ENCODE measurements at places on chromosomes 4 and X.
A peak's percentile ranks its signal among the peaks of the same experiment; 100 is the strongest.

GRCh38 chr4:52848254-52848653 is 13.9 kb upstream of the RASL11B start:
- DNase-seq: no peak

DNA sequence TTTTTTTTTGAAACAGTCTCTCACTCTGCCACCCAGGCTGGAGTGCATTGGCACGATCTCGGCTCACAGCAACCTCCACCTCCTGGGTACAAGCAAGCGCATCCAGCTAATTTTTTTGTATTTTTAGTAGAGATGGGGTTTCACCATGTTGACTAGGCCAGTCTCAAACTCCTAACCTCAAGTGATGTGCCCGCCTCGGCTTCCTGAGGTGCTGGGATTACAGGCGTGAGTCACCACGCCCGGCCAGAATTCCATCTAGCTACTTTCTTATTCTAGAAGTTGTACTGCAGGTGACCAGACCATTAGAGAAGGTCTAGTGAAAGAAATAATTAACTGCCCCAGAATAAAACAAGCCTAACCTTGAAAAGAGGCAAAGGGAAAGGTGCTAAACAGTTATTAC is 2.3 kb downstream of the LRBA start:
- DNase-seq: peak; percentile 45

DNA sequence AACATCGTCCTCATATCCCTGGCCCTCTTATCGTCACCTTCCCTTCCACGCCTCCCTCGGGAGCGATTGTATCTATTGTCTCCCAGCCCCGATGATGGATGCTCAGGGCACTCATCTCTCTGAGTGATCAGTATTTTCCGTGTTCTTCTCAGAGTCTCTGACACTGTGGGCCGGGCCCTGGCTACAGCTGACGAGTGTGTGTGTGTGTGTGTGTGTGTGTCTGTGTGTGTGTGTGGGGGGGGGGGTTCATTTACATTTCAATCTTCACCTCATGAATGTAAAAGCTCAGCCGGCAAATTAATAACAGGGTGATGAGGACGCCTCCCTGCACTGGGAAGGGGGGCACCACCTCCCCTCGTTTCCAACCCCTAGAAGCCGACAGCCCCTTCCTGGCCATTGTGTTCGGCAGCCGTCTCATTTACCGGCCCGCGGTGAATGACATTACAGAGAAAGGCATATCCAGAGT is 159.5 kb downstream of the SHOX start:
- DNase-seq: no peak

GRCh38 chrX:3713225-3713936 is at the start of gene PRKX:
Gene PRKX (minus strand): TSS chrX:3713649. CDS start chrX:3713253, 396 bp downstream.
- DNase-seq: peak; percentile 82

DNA sequence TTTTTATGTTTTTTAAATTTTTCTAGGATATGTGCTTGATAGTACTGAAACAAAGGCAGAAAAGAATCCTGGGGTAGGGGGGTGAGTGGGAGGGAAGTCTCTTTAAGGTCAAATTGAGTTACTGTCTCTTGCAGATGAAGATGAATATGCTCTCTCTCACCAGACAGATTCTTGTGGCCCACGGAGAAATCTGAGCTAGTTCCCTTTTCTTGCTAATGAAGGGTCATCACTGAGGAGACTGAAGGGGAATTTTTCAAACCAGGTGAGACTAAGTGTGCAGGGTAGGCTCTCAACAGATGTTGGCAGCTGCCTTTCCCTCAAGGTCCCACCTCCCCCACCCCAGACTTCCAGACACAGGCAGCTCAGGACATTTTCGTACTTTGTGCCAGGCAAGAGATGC is 21.5 kb downstream of the FAM9C start:
- no peak for DNase-seq

DNA sequence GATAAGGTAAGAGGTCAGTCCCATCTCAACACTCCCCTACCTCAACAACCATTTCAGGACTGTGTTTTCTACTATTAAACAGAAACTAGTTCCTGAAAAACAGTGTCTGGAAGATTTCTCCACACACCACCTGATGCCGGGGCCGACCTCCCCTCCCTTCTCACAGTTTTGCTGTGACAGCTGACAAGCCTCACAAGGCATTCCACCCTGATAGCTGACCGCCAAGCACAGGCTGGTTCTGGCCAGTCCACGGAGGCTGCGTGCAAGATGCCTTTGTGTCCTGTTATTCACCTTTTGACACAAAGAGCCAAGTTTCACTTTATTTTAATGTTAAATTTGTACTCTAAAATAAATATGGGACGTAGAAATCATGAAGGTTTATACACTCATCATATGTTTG is 758.6 kb downstream of the PDHA2 start:
- no peak for DNase-seq

GRCh38 chr4:120078216-120078615 is 11.6 kb upstream of the MAD2L1 start:
- no peak for DNase-seq

- peak; percentile 22 for DNase-seq
Measured at GRCh38 chr4:124713185-124713592, 657 bp upstream of the ANKRD50 start.

- no peak for DNase-seq
Measured at GRCh38 chr4:148034813-148035212, 302.9 kb downstream of the ARHGAP10 start.

DNA sequence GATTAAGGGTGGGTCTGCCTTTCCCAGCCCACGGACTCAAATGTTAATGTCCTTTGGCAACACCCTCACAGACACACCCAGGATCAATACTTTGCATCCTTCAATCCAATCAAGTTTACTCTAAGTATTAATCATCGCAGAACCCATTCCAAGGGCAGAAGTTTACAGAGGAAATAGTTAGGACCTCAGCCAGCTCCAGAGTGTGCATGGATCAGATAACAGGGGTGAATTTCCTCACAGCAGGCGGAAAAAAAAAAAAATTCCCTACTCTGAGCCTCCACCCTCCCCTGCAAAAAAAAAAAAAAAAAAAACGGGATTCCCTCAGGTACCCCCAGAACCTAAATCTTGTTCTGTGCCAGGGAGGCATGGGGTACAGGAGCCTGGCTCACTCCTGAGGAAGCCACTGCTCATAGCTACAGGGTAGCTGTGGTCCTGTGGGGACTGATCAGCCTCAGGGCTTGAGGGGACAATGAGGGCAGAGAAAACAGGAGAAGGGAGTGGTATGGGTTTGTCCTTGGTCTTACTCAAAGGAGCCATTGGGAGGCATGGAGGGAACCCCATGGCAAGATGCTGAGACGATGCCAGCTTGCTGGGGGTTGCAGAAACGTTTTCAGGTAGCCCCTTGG is 113.0 kb downstream of the DHRSX start:
- no peak for DNase-seq

GRCh38 chr4:18518098-18518497 is 496.5 kb upstream of the LCORL start:
- no peak for DNase-seq

DNA sequence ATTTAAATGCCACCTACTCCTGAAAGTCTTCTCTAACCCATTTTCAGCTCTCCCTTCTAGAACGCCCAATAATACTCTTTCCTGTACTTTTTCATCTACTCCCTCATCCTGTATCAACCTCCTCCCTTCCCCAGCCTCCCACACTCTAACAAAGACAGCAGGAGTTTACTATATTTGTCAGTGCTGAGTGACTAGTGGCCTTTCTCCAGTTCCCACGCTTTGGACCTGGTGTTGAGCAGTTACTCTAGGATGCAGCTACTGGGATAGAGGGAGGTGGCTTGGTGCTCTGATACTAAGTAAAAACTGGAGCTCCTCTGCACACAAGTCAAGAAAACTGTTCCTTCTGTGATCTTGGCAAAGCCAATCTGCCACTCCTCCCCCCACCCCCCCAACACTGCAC is 36.1 kb upstream of the KLHL13 start:
- no peak for DNase-seq

- DNase-seq: no peak
Measured at GRCh38 chr4:27908356-27908755, 1047.7 kb downstream of the STIM2 start.

DNA sequence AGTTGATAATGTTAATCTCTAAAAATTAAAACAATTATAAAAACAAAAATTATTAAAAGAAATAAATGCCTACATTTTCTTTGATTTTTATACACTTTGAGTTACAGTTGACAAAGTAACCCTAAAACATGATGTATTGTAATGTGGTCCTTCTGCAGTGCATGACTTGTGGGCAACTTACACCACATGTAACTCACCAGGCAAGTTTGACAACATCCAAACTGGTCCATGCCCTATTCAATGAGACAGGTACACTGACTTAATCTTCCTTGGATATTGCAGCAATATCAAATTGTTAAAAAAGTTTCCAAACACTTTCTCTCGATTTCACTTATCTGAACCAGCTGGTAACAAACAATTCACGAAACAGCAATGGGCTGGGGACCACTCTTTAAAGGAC is 81.5 kb downstream of the FTHL17 start:
- DNase-seq: no peak

- no peak for DNase-seq
Measured at GRCh38 chr4:161525121-161525520, 638.7 kb downstream of the FSTL5 start.

GRCh38 chr4:22237155-22237751 is 278.6 kb downstream of the ADGRA3 start:
- DNase-seq: peak; percentile 66

DNA sequence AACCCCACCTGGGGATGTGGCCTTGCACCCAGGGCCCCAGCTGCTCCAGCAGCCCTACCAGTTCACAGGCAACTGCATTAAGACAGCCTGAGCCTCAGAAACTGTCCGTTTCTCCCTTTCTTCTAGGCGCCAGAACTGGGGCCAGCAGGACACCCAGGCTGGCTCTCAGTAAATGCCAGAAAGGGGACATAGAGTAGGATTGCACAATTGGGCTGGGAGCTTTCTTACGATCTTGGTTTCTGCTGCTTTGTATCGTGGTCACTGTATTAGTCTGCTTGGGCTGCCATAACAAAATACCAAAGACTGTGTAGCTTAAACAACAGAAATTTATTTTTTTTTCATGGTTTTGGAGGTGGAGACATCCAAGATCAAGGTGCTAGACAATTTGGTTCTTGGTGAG is 48.4 kb downstream of the NALF2 start:
- DNase-seq: no peak

DNA sequence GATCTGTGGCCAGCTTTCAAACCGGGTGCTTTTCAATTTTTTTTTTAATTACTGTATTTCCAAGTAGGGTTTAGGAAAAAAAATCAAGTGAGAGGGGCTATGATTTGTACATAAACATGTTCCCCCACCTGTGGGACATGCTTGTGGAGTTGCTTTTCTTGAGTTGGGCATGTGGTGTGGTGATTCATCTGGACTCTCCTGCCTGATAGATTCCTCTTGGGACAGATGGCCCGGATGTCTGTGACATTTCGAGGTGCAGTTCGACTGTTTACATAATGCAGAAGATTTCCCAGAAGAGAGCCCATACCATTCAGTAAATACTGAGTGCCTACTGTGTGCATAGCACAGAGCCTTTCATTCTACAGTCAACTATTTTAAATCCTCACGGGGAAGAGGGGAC is 49.9 kb downstream of the DOCK11 start:
- DNase-seq: no peak

- no peak for DNase-seq
Measured at GRCh38 chrX:13369256-13370030, 49.6 kb upstream of the ATXN3L start.

- DNase-seq: no peak
Measured at GRCh38 chr4:110808351-110808878, 185.5 kb upstream of the PITX2 start.

GRCh38 chr4:140084385-140084784 is 69.6 kb downstream of the MAML3 start:
- DNase-seq: no peak

DNA sequence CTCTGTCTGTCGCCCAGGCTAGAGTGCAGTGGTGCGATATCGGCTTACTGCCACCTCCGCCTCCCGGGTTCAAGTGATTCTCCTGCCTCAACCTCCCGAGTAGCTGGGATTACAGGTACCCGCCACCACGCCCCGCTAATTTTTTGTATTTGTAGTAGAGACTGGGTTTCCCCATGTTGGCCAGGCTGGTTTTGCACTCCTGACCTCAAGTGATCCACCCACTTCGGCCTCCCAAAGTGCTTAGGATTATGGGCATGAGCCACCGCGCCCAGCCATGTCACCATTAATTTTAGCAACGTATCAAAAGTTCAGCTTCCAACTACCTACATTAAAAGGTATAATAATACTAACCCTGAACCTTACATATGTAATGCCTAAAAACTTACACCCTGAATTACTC is 940 bp upstream of the UTP3 start:
- DNase-seq: peak; percentile 4

GRCh38 chrX:3994315-3994714 is 280.9 kb upstream of the PRKX start:
- DNase-seq: no peak

GRCh38 chrX:17038681-17039161 is 92.3 kb downstream of the REPS2 start:
- DNase-seq: no peak

DNA sequence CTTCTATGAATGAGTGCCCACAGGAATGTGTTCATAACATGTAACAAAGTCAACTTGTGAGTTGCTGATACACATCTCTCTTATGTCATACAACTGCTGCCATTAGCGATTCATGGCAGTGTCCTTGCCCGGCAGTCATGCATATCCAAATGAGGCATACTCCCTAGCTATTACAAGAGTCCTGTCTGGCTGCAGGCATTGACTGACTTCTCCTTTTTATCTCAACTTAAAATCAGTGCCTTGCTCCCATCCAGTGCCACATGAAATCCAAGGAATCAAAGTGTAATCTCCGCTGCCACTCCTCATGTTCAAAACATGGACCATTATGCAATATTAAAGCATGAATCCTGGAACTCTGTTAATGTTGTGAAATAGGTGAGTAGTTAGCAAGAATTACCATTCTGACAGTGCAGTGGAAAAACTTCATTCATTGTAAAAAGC is 348.9 kb upstream of the FTHL17 start:
- no peak for DNase-seq

DNA sequence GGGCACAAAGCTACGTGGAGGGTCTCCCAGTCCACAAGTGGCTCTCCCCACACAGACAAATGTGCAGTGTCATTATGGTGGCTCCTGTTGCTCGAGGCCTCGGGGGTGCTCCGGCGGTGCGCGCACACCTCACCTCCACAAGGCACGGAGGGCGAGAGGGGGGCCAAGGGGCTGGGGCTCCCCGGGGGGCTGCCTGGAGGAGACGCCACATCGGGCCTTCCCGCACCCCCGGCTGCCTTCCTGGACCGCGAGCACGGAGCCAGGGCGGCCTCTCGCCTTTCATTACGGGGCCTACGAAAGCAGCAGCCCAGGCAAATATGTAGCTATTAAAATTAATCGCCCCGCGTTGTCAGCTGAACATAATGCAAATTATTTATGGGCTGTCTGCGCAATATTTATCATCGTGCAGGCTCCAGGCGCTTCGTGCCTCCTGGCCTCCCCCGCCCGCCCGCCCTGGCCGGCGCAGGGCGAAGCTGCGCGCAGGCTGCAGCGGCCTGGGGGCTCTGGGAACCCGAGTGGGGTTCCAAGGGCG is 70.8 kb upstream of the BCOR start:
- no peak for DNase-seq

Measured in CD4-positive, alpha-beta T cell treated with Interleukin-6 for 4 hours (primary cell).